Activated CD8-positive, alpha-beta T cell treated with anti-CD3 and anti-CD28 coated beads for 36 hours (primary cell): ENCODE measurements at places on chromosomes 1 and 21. TPM values are rescaled to one million over a fixed set of nuclear protein-coding genes. Genes with fewer than 3 reads are reported as not detected.
A peak's percentile ranks its signal among the peaks of the same experiment; 100 is the strongest.

DNA sequence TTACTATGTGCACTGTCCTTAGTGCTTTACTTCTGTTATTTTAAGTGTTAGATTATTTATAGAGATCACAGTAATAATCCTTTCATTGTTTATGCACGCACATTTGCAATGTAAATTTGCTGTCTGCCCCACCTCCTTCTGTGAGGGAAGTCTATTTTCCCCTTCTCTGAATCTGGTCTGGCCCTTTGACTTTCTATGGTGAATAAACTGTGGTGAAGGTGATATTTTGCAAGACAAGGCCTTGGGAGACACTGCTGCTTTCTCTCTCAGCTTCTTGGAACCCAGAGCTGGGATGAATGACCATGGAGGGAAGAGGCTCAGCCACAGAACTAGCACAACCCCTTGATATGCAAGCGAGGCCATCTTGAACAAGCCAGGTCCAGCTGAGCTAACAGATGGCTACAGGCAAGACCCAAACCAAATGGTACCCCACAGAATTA is 156.3 kb downstream of the ST6GALNAC3 start:
- DNase-seq = no peak

GRCh38 chr1:235057385-235058306 is 71.0 kb downstream of the TOMM20 start:
- no peak for DNase-seq

Gene RHBG
- not detected for total RNA-seq

DNA sequence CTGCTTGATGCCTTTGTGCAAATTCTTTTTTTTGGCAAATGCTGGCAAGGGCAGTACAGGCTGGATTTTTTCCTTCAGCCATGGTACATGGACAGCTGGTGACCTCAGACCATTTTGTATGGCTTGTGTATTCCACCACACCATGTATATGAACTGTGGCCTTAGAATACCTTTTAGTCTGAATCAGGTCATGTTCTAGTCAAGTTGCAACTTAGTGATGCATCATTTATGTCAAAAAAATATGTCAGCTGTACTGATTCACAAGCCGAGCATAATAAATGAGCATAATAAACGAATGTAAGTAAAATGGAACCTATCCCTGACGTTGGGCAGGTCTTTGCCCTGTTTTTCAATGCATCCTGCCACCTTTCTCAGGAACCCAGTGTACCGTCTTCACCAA is 219.7 kb upstream of the RUNX1 start:
- DNase-seq = no peak

DNA sequence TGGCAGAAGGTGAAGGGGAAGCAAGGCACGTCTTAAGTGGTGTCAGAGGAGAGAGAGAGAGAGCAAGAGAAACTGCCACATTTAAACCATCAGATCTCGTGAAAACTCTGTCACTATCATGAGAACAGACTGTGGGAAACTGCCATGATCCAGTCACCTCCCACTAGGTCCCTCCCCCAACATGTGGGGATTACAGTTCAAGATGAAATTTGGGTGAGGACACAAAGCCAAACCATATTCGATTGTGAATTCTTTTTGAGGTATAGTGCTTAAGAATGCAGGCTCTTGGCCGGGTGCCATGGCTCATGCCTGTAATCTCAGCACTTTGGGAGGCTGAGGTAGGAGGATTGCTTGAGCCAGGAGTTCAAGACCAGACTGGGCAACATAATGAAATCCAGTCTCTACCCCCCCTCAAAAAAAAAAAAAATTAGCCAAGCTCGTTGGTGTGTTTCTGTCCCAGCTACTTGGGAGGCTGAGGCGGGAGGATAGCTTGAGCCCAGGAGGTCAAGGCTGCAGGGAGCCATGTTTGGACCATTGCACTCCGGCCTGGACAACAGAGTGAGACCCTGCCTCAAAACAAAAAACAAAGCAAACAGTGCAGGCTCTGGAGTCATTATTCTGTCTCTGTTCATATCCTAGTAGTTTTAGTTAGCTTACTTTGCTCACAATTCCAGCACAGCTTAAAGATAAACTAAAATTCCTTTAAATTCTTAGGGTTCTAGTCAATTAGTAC is 6.0 kb downstream of the ZCCHC17 start:
- DNase-seq = no peak

Gene IL23R
- total RNA-seq = 1.0 TPM

DNA sequence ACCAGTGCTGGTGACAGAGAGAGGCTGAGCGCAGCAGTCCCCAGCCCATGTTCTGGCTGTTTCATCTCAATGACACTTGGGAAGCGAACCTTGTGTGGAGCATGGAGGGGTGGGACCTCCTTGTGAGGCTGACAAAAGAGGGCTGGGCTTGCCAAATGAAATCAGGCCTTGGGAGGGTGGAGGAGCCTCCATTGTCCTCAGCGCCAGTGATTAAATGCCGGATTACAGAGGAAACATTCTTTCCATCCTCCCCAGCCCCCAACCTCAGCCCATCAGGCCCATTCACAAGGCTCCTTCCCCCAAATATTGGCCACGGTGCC is 63.3 kb upstream of the PAXBP1 start:
- no peak for DNase-seq

- peak; percentile 63 for DNase-seq
Observed at GRCh38 chr1:247681288-247681897, 1.9 kb upstream of the OR13G1 start.

- no peak for DNase-seq
Observed at GRCh38 chr21:31903896-31904295, 31.1 kb downstream of the HUNK start.

DNA sequence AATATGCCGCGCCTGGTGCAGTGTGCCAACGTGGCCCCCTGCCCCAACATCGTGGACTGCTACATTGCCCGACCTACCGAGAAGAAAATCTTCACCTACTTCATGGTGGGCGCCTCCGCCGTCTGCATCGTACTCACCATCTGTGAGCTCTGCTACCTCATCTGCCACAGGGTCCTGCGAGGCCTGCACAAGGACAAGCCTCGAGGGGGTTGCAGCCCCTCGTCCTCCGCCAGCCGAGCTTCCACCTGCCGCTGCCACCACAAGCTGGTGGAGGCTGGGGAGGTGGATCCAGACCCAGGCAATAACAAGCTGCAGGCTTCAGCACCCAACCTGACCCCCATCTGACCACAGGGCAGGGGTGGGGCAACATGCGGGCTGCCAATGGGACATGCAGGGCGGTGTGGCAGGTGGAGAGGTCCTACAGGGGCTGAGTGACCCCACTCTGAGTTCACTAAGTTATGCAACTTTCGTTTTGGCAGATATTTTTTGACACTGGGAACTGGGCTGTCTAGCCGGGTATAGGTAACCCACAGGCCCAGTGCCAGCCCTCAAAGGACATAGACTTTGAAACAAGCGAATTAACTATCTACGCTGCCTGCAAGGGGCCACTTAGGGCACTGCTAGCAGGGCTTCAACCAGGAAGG is 4.3 kb downstream of the GJB3 start:
- DNase-seq = no peak

GRCh38 chr1:22320587-22321344 is 130.9 kb upstream of the ZBTB40 start:
- DNase-seq = no peak

DNA sequence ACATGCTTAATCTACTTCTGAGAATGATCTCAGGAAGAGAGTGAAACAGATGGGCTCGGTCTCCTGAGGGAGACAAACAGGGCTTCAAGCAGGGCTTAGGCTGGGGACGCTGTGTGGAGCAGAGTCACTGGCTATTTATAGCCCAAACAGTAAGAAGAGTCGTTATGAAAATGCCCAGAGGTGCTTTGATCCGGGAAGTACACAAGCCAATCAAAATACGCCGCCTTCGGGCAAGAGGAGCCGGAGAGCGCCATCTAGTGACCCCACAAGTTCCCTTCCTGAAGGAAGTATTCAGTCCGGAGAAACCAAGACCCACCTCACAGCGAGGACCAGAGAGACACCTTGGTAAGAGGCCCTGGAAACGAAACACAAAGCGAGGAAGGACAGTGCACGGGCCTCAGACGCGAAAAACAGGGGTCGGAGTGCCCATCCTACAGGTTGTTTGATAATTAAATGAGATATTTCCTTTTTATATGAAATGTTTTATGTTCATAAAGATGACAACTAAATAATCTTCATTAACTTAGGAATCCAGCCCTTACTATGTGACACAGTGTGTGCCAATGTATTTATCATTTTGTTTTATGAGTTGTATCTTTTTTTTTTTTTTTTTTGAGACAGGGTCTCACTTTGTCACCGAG is 25.0 kb upstream of the SCCPDH start:
- peak; percentile 95 for DNase-seq

- DNase-seq = no peak
Observed at GRCh38 chr21:33121715-33122475, 52.0 kb downstream of the OLIG1 start.

GRCh38 chr1:42950116-42950481 is 8.6 kb downstream of the SLC2A1 start:
- DNase-seq = no peak

DNA sequence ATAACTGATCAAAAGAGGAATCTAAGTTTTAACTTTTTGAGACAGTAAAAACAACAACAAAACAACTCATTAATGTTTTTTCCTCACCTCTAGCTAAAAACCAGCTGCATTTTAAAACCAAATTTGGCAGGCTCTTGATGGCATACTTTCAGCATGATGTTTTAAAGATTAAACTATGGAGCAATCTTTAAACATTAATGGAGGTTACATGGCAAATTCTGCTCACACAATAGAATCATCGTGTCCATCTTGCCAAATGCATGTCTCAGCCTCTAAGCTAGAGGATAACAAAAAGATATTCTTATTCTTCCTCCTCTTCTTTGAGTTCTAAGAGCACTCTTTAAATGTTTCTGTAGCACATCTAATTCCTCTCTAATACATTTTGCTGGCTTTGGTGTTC is 579.8 kb upstream of the PKN2 start:
- DNase-seq = no peak

Gene LEMD1
- 0.81 TPM for total RNA-seq

- peak; percentile 31 for DNase-seq
Observed at GRCh38 chr1:109923131-109923945, 12.7 kb downstream of the CSF1 start.

- peak; percentile 7 for DNase-seq
Observed at GRCh38 chr1:199742547-199742946, 285.0 kb upstream of the NR5A2 start.
